Stimulated activated CD8-positive, alpha-beta memory T cell treated with anti-CD3 and anti-CD28 coated beads, Interleukin-15, amount 100 ng/mL, for 48 hours (primary cell): ENCODE measurements at places on chromosomes 16 and 17.

DNA sequence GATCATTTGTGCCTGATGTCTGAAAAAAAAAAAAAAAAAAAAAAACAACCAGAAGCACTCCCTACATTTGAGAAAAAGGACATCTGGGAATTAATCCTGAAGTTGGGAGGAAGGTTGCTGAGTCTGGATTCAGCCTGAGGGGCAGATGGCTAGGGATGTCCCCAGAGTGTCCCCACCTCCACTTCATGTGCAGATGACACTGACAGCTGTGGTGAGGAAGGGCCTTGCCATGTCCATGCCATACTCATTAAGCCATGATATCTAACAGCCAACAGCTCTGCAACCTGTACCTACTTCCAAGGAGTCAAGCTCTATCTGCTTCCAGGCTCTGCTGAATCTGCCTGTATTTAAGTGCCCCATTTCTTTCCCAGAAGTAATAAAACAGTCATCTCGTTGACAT is 356.0 kb downstream of the CA10 start:
- no peak for DNase-seq

DNA sequence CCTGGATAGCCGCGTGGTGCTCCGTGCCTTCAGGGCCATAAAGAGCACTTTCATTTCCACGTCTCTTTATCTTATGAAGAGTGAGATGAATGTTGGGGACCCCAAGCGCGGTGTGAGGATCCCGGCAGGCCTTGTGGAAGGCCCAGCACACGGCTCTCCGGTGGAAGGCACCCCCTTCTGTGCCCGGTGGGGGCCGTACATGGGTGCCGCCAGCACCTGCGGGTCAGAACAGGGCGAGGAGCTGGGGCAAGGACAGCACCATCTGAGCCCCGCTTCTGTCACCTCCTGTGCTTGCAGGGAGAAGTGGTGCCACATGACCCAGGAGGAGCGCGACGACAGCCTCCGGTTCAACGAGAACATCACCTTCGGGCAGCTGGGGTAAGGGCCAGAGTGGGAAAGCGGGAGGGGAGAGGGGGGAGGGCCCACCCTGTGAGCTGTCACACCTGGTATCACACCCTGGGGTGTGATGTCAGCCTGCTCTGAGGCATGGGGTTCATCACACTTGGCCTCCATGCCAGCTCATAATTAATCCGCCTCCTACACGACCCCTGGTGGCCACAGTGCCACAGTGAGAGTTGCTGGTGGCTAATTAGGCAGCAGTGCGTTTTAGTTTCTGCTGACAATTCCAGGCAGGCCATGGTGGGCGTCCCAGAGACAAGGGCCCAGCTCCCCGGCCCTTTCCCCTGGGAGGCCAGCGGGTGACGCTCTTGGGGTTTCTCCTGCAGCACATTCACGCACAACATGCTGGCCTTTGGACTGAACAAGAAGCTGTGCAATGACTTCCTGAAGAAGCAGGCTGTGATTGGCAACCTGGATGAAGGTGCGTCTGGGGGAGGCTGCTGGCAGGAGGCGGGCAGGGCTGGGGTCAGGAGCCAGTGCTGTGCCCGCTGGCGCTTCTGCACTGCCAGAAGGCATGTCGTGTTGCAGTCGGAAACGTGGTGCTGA is 25.7 kb downstream of the CIBAR2 start:
- peak; percentile 43 for DNase-seq

DNA sequence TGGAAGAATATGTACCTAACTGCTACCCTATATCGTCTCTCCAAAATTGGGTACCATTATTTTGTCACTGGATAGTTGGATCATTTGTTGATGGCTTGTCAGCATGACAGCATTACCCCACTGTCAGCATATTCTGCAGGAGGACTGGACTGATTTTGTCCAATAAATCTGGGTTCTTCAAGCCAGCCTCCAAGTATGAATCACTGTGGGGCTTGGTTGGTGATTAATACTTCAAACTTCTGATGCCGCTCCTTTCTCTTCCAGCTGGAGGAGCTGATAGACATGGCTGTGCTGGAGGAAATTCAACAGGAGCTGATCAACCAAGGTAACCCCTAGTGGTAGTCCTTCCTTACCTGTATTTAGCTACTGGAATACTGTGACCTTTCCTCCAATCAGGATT is 2.5 kb downstream of the RPAIN start:
- no peak for DNase-seq

DNA sequence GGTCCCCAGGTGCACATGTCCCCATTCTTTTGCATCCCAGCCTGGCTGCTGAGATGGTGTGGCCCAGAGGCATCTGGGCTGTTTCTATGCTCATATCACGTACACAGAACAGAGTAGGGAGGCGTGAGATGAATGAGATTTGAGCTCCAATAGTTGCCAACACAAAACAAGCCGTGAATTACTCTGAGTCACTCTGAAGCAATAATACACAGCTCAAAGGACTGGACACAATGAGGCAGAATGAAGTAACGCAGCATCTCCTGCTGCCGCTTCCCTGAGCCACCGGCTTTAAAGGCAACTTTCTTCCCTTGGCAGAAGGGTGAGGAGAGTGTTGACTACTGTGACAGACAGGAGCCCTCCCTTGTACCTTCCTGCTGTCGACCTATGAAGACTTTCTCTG is 33.9 kb upstream of the CLEC18B start:
- DNase-seq: no peak

DNA sequence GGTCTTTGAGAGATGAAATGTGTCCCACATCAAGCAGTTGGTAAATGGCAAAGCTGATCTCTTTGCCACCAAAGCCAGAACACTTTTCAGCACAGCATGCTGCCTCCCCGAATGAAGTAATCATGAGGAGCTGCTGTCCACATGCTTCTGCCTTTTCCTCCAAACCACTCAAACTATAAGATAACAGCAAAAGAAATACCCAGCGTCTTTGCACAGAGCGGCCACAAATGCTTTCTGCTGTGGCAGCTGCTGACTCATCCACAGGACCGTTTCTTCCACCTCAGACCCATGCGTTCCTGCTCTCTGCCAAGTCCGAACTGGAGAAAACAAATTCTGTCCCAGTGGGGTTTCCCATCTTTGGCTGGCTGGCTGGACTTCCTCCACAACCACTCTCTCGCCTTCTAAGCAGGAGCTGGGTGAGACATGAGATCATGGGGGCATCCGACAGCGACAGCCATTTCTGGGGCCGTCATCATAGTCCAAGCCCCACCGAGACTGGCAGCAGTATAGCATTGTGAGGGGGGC is 27.1 kb downstream of the TBC1D3B start:
- DNase-seq: no peak

DNA sequence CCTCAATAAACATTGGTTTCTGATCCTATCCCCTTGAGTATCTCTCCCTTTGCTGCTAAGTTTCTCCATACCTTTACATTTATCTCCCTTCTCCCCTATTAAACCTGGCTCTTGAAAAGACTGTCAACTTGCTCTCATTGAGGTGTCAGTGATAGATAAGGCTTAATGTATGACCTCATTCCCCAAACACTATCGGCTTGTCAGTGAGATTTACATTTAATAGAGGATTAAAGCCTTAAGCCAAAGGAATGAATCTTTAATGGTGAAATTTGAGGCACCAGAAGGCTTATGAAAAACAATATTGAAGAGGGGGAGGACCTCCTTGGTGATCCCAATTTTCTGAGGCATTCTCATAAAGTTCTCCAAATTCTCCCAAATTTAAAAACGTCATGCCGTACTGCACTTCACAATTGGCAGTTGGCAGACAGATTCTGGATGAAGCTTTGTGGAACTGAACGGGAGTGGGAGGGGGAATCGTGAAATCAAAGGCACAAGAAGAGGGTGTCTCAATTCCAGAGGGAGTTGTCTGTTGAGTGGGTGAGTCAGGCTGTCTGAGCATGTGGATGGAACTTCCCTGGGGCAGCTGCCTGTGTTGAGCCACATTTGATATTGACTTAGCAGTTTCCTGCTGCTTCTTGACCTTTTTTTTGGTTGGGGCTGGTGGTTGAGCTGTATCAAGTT is 478.8 kb downstream of the NPIPA7 start:
- no peak for DNase-seq
